ENCODE measurements at places on chromosomes 1 and 21.

DNA sequence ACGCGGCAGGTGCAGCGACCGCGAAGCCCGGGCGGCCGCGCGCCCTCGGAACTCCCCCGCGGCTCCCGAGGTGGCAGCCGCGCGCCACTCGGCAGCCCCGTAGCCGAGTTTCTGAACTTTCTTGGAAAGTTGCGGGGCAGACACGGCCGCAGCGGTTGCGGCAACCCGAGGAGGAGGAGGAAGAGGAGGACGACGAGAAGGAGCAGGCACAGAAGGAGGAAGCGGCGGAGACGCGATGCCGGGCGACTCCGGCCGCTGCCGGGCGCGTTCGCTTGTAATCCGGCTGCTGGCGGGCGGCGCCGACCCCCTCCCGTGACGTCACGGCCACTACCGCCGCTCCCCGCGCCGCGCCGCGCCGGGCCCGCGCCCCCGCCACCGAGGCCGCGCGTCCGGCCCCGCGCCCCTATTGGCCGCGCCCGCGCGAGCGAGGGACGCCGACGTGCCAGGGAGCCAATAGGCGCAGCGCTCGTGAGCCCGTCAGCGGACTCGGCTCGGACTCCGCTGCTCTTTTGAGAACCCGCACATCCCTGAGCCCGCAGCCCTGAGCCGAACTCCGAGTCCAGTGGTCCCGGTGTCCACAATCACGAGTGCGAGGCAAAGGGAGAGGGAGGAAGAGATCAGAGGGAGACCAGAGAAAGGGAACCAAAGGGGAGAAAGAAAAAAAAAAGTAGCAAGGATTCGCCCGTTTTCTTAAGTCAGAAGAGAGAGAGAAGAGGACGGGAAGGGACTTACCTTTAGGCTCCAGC, 736 bp upstream of the BARHL2 start:
- DNase-seq, result no peak

DNA sequence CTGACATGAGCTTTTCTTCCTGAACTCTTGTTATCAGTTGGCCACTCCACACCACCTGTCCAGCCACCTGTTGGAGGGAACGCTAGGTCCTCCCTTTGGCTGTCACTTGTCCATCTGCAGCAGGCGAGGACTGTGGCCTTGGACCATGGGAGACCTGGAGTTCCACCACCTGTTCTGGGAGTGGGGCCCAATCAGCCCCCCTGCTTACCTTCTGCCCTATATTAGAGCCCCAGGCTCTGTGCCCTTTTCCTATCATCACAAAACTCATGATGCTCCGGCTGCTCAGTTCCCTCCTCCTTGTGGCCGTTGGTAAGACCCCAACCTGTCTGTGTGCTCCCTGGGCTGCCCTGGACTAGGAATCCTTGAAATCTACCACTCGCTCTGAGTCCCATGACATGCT, at the start of gene CELA3A:
Gene CELA3A (plus strand): TSS at position 249 of the 400 bp plus-strand sequence. CDS start 18 bp downstream, at position 267.
- no peak for DNase-seq

- DNase-seq, result peak; percentile 96
Observed at GRCh38 chr1:204411451-204412204, at the start of gene PPP1R15B. PPP1R15B (minus strand) TSS chr1:204411817; CDS start chr1:204411411, 406 bp downstream.

GRCh38 chr21:41405321-41405720, 20.7 kb upstream of the MX1 start:
- no peak for DNase-seq

- DNase-seq, result no peak
Observed at GRCh38 chr1:228090613-228091081, 8.1 kb downstream of the ARF1 start.

- peak; percentile 54 for DNase-seq
Observed at GRCh38 chr1:202807926-202808757, at the start of gene KDM5B. KDM5B (minus strand) TSS chr1:202808421; CDS start chr1:202808305, 116 bp downstream.
